ENCODE measurements at places on chromosomes 12 and 14.

- DNase-seq: no peak
These were observed 60.2 kb downstream of the MDM2 start for GRCh38 chr12:68868043-68868790.

- DNase-seq: no peak
These were observed 13.1 kb downstream of the APPL2 start for GRCh38 chr12:105222726-105223351.

GRCh38 chr12:33529031-33529430 is 89.4 kb upstream of the SYT10 start:
- no peak for DNase-seq

- no peak for DNase-seq
These were observed 56.6 kb downstream of the BCL2L14 start for GRCh38 chr12:12127304-12127703.

- DNase-seq: peak; percentile 67
These were observed 665 bp downstream of the RHOF start for GRCh38 chr12:121792607-121793439.

All from GM23338 (cell line).